Sigmoid colon (tissue), 7 donors: ENCODE measurements at places on chromosomes 6 and 20. TPM values are rescaled to one million over a fixed set of nuclear protein-coding genes. Genes with fewer than 3 reads are reported as not detected.

The KCNK5 gene
- polyA plus RNA-seq, result 26.9 TPM

DNA sequence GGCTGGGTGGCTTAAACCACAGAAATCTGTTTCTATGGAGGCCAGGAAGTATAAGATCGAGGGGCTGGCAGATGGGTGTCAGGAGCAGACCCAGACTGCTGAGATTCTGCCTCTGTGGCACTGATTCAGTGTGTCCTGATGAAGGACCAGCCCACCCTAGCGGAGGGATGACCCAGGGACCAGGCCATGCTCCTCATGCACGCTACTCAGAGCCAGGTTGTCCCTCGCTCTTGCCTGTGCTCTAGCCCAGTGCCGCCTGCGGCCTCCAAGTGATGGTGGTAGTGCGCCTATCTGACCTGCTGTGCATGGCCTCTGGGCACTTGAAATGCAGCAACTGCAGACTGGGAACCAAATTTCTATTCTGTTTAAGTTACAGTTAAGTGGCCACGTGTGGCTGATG lies 13.1 kb upstream of the APMAP start:
- DNase-seq, result peak; percentile 58

- DNase-seq, result no peak
These were observed 47.0 kb downstream of the ZDHHC14 start for GRCh38 chr6:157427969-157428368.

The MRPS10 gene
- polyA plus RNA-seq, result 33.0 TPM

- no peak for DNase-seq
These were observed 279.7 kb downstream of the CDC5L start for GRCh38 chr6:44667226-44667625.

GRCh38 chr20:22904905-22905304 lies 130.2 kb upstream of the SSTR4 start:
- no peak for DNase-seq

DNA sequence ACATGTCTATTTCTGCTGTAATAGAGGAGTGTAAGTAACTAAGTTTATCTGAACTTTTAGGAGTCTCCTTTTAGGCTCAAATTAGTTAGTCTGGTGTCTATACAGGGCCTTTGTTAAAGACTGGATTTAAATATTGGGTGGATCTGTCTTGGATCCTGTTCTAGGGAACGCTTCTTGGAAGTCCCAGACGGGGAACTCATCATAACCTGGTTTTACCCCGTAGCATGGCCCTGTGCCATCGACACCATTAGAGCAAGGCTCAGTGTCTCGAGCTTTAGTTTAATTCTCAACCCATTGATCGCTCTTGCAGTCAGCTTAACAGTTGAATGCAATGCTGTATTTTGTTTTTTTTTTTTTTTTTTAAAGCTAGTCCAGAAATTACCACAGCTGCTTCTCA lies 89.9 kb downstream of the CARMIL1 start:
- DNase-seq, result no peak

The NRN1 gene
- 1.4 TPM for polyA plus RNA-seq

DNA sequence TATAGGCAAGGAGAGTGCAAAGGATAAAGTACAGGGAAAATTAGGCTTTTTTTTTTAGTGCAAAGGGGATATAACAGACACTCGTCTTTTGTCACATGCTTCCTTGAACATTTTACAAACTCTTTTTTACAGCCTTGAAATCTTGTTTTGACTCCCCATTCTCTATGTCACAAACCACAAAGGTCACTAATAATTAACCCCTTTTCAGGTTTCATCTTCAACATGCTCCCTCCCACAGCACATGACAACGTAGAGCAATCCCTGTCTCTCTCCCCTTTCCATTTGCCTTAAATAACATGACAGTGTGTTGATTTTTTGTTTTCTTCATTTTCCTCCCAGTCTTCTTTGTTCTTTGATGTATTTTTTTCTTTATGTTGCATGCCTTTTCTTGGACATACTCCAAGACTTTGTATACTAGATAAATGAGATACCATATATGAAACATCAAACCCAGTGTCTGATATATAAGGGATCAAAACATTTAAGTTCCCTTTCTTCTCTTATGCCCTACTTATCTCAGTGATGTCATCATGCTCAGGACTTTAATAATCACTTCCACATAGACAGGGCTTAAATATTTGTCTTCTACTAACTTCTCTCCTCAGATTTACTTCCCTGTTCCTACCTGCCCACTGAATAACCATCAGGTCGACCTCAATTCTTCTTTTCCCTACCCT lies 378.7 kb upstream of the HSF2 start:
- no peak for DNase-seq

The SIGLEC1 gene
- polyA plus RNA-seq, result 5.3 TPM

The DCBLD1 gene
- polyA plus RNA-seq, result 6.8 TPM

DNA sequence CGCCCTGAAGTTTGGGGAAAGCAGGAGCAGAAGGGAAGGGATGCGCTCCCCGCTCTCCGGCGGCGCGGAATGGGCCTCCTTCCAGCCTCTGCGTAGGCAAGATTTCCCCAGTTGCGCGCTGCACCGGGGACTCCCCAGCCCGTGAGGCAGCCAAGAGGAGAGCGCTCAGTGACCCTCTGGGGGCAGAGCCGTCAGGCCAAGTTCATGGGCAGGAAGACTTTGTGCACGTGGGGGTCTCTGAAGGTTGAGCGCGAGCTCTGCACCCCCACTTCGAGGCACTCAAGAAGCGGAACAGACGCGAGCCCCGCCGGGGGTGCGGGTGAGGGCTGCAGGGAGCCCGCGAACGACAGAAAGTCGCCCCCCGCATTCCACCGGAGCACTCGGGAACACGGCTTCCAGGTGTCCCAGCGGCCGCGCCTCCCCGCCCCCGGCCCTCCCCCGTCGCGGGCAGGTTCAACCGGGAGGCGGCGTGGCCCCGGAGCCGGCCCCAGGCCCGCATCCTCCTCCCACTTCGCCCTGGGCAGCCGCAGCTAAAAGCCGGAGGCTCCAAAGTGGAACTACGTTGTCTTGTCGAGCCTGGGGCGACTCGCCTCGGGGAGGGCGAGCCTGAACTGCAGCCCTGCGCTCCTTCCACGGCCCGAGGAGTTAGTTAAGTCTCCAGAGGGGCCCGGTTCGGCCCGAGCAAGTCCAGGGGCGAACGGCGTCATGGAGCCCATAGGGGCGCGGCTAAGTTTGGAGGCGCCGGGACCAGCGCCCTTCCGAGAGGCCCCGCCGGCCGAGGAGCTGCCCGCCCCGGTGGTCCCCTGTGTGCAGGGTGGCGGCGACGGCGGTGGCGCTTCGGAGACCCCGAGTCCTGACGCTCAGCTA lies at the start of gene PPP1R3G:
Gene PPP1R3G, plus strand, starts transcription at position 561 of the 867 bp plus-strand sequence. Its CDS starts 145 bp downstream, at position 706.
- DNase-seq, result peak; percentile 86

- no peak for DNase-seq
These were observed 56.8 kb upstream of the ECI2 start for GRCh38 chr6:4192173-4192572.

DNA sequence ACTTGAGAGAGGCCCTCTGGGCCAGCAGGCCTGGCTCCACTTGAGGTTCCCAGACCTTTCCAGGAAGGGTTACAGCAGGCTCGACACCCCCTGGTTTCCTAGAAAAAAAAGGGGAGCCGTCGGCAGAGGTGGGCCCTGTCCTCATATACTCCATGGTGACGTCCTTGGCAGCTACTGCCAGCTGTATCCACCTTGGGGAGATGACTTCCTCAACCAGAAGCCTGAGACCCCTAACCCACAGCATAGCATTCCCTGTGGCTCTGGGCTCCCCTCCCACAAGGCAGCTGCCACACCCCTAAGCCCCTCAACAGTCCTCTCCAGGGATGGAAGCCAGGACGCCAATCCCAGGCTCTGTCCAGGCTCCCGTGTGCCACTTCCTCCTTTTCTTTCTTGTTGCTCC lies 294.8 kb downstream of the CDC5L start:
- DNase-seq, result no peak

DNA sequence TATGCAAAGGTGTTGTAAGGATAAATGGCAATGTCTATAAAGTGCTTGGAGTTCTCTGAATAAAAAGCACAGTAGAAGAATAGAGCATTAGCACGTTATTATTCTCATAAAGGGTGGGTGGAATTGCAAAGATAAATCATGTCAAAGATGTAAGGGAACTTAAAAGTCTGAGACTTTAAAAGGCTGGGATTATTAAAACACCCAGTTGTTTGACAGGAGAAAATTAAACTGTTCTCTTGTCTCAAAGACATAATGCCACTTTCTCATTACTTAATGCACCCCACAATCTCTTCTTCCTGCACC lies 70.4 kb upstream of the PDE10A start:
- DNase-seq, result no peak

- no peak for DNase-seq
These were observed 61.7 kb downstream of the CDH22 start for GRCh38 chr20:46246559-46246958.

DNA sequence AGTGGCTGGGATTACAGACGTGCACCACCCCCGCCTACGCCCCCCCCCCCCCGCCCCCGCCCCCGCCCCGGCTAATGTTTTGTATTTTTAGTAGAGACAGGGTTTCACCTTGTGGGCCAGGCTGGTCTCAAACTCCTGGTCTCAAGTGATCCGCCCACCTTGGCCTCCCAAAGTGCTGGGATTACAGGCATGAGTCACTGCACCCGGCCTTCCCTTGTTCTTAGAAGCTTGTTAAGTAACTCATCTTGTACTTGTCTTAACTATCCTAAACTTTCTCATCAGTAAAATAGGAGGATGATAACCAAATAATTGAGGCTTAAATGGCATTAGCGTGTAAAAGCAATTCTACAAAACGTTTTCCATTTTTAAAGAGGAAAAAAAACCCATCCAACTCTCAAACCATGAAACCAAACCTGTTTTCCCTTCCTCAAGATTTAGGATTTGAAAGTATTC lies 4.2 kb downstream of the CDYL start:
- DNase-seq, result no peak

The SLC17A5 gene
- polyA plus RNA-seq, result 17.4 TPM

DNA sequence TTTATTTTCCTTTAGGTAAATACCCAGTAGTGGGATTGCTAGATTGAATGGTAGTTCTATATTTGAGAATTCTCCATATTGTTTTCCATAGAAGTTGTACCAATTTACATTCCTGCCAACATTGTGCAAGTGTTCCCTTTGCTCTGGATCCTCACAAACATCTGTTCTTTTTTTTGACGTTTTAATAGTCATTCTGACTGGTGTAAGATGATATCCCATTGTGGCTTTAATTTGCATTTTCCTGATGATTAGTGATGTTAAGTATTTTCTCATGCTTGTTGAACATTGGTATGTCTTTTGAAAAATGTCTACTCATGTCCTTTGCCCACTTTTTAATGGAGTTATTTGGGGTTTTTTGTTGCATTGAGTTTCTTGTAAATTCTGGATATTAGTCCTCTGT lies 85.6 kb downstream of the UBE3D start:
- DNase-seq, result no peak

DNA sequence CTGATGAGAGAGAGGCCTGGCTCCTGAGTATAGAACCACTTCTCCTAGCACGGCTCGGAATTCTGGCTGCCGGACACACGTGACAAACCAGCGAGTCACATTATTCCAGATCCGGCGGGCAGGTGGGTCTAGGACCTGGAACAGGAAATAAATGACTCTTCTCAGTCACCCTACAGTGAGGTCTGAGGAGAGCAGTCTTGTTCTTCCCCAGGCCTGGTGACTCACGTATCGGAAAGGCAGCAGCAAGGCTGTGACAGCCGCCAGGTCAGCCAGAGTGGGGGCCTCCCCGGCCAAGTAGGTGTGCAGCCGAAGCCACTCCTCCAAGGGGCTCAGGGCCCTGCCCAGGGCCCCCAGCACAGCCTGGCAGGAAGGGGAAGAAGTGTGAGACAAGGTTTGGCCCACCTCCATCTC lies 2.8 kb downstream of the VARS1 start:
- DNase-seq, result no peak

GRCh38 chr6:38143191-38144150 lies 323.9 kb downstream of the ZFAND3 start:
- no peak for DNase-seq

The CHRNA4 gene
- polyA plus RNA-seq, result 0.07 TPM

GRCh38 chr6:167424060-167424673 lies 99.3 kb downstream of the TTLL2 start:
- DNase-seq, result no peak

DNA sequence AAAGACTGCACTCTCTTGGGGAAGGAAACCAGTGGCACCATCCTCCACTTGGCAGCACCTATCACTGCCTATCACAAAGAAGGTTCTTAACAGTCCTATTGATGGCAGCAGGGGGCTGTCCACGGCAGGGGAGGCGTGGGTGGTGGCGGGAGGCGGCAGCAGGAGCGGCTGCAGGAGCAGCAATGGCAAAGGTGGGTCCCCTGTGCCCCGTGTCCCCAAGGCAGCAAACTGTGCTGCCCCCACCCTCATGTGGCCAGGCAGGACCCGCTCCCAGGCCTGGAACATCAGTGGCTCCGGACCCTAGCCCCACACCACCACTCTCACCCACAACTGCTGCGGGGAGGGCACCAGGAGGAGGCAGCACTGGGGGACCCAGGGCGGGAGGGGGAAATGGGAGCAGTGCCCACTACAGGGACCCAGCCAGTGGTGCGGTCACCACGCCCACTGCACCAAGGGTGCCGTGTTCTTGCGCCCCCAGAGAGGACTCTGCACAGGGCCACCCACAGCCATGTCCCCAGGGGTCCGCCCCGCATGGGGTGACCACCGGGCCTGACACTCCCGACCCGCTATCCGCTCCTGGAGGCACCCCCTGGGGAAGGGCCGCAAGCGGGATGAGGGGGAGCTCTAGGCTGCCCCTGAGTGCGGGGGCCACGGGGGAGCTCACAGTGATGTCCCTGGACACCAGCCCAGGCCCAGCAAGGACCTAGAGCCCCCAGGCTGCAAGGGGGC lies 54.6 kb downstream of the GMDS start:
- no peak for DNase-seq

- DNase-seq, result no peak
These were observed 31.1 kb downstream of the CD109 start for GRCh38 chr6:73727114-73727513.

DNA sequence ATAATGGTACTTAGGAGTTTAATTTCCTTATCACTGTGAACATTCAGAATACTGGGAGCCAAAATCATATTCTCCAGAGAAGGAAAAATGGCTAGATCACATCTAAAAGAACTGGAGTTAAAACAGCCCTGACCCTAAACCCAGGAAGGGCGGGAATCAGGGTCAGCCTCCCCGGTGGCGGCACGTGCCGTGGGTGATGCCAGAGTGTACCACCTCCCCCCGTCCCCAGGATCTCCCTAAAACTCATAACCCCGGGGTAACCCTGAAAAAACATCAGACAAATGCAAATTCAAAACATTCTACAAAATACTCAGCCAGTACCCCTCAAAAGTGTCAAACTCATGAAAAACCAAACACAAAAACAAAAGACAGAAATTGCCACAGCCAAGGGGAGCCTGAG lies 148.3 kb downstream of the DLL1 start:
- peak; percentile 21 for DNase-seq

DNA sequence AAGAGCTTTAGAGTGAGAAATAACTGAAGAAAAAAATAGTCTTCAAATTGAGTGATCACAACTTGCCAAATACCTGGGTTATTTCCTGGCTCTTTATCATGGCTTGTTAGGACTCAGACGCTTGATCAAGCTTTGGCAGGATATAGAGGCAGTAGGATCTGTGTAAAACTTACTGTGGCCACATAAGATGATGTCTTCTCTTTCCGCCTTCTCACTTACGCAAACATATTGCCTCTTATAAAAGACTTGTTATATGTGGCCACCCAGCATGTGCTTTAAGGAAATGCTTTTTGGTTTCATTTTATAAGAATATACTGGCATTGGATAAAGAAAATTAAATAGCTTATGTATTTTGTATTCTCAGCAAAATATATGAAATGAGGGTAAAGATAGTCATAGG lies 101.8 kb upstream of the AKIRIN2 start:
- no peak for DNase-seq
